ENCODE measurements at places on chromosomes 2 and 18. TPM values are rescaled to one million over a fixed set of nuclear protein-coding genes. Genes with fewer than 3 reads are reported as not detected.

Gene ATP6V1C2
- total RNA-seq = under 0.01 TPM

Gene DNAJC5G
- total RNA-seq = not detected

Gene GKN1
- 0.29 TPM for total RNA-seq

Gene ACTR1B
- 44.9 TPM for total RNA-seq

Gene HOXD1
- not detected for total RNA-seq

Gene OSR1
- total RNA-seq = 15.2 TPM

Gene REG1B
- not detected for total RNA-seq

Gene LRATD1
- total RNA-seq = 10.0 TPM

Gene CCDC141
- not detected for total RNA-seq

DNA sequence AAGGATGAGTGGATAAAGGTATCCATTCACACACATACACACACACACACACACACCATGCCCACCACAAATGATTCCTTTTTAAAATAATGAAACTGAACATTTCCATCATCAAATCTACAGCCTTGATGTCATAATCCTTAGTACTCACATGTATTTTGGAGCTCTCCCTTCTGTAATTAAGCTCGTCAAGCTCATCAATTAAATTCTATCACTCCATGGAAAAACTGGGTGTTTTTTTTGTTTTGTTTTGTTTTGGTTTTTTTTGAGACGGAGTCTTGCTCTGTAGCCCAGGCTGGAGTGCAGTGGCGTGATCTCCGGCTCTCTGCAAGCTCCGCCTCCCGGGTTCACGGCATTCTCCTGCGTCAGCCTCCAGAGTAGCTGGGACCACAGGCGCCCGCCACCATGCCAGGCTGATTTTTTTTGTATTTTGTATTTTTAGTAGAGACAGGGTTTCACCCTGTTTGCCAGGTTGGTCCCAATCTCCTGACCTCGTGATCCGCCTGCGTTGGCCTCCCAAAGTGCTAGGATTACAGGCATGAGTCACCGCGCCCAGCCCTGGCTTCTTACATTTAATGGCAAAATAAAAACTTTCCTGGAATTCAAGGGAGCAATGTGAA is 78.6 kb upstream of the RGPD4 start:
- no peak for DNase-seq
- no peaks in the 10 kb centered on the region for H3K4me1 ChIP-seq
- no peaks in the 10 kb centered on the region for H3K36me3 ChIP-seq
- no peak overlapping the region for H3K27ac ChIP-seq
- H3K27me3 ChIP-seq = no peaks in the 10 kb centered on the region
- H3K4me3 ChIP-seq = no peak overlapping the region

- H3K36me3 ChIP-seq = peaks cover 53% of the 10 kb centered on the region
- H3K4me3 ChIP-seq = no peak overlapping the region
- peaks cover 37% of the 10 kb centered on the region for H3K4me1 ChIP-seq
- H3K27me3 ChIP-seq = no peaks in the 10 kb centered on the region
Observed at GRCh38 chr2:158664987-158665386, 130.1 kb upstream of the DAPL1 start.

- no peak overlapping the region for H3K4me3 ChIP-seq
- no peaks in the 10 kb centered on the region for H3K36me3 ChIP-seq
- no peak overlapping the region for H3K27ac ChIP-seq
- H3K4me1 ChIP-seq = peaks cover 12% of the 10 kb centered on the region
- peak; percentile 37 for DNase-seq
Observed at GRCh38 chr2:237593596-237594320, 3.2 kb upstream of the RAB17 start.

- H3K27ac ChIP-seq = peak within 1 kb of the TSS; percentile 90
- peaks cover 16% of the 10 kb centered on the region for H3K4me1 ChIP-seq
- peak; percentile 91 for DNase-seq
- H3K4me3 ChIP-seq = peak within 1 kb of the TSS; percentile 93
- no peaks in the 10 kb centered on the region for H3K27me3 ChIP-seq
- no peaks in the 10 kb centered on the region for H3K36me3 ChIP-seq
Observed at GRCh38 chr2:84459018-84459943, at the start of gene SUCLG1. SUCLG1 (minus strand) TSS chr2:84459280; CDS start chr2:84459269, 11 bp downstream.

DNA sequence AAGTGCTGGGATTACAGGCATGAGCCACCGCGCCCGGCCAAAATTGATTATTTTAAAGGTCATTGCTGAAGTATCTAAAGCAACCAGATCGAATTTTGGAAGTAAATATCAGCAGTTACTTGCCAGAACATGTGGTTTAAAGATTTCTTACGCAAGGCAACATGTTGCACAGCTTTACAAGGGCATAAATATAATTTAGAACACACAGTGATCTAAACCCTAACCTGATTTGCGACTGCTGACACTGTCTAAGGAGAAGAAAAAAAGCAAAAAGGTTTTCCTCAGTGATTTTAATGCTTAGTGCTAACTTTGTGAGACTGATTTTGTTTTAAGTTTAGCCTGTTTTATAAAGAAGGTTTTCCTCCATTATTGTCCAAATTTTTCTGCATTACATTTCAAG is 569.9 kb upstream of the LINC00305 start:
- DNase-seq = no peak

- no peak overlapping the region for H3K4me3 ChIP-seq
- H3K4me1 ChIP-seq = no peaks in the 10 kb centered on the region
- no peak overlapping the region for H3K27ac ChIP-seq
- H3K27me3 ChIP-seq = peaks cover 60% of the 10 kb centered on the region
Observed at GRCh38 chr2:73919596-73920228, 7.0 kb upstream of the DGUOK start.

DNA sequence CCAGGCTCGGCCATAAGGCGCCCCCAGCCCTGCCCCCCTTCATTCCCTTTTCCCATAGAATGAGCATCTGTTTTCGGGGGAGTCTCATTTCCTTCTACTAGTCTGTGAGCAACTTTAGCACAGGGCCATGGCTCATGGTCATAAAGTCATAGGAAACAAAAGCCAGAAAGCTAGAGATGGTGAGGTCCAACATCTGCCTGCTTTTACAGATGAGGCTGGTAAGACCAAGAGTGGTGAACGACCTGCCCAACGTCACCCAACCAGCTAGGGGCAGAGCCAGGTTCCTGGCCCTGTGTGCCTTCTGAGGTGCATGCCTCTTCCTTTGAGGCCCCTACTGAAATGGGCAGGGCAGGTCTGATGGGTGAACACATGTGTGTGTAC is 212.7 kb downstream of the DYSF start:
- no peak overlapping the region for H3K4me3 ChIP-seq
- no peaks in the 10 kb centered on the region for H3K4me1 ChIP-seq
- no peak overlapping the region for H3K27ac ChIP-seq
- peaks cover 11% of the 10 kb centered on the region for H3K27me3 ChIP-seq
- no peaks in the 10 kb centered on the region for H3K36me3 ChIP-seq
- peak; percentile 66 for DNase-seq

DNA sequence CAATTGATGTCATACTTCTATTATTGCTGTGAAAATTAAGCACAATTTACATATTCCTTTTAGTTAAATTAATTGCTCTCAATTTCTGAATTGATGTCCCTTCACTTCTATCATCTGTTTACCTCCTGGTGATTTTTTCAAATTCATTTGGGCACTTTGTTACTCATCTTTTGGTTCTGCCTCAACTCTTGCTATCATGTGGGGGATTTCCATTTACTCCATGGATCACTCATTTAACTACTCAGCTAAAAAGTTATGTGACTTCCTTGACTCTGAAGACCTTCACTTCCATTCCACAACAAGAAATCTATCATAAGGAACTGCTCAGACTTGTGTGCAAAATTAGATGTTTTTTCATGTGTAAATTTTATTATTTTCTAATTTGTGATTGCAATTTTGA is 126.2 kb downstream of the EHBP1 start:
- H3K27me3 ChIP-seq = no peaks in the 10 kb centered on the region
- peaks cover 37% of the 10 kb centered on the region for H3K36me3 ChIP-seq
- no peak overlapping the region for H3K27ac ChIP-seq
- no peak overlapping the region for H3K4me3 ChIP-seq
- DNase-seq = no peak

DNA sequence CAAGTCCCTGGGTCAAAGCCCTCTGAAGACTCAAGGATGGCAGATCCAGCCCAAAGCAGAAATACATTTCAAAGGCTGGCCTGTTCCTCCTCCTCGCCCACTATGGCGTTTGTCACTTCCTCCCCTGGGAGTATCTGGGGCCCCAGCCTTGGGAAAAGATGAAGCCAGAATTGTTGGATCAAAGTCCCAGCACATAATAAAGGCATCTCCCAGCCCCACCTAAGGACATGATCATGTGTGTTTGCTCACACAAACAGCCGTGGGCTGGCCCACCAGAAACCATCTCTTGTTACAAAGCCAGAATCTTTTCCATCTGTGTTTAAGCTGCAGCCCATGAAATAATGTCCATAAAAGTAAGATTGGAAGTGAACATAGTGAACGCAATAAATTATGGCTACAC is 50.1 kb upstream of the HAAO start:
- H3K4me3 ChIP-seq = no peak overlapping the region
- no peak for DNase-seq
- H3K36me3 ChIP-seq = no peaks in the 10 kb centered on the region
- no peaks in the 10 kb centered on the region for H3K27me3 ChIP-seq
- peaks cover 14% of the 10 kb centered on the region for H3K4me1 ChIP-seq

DNA sequence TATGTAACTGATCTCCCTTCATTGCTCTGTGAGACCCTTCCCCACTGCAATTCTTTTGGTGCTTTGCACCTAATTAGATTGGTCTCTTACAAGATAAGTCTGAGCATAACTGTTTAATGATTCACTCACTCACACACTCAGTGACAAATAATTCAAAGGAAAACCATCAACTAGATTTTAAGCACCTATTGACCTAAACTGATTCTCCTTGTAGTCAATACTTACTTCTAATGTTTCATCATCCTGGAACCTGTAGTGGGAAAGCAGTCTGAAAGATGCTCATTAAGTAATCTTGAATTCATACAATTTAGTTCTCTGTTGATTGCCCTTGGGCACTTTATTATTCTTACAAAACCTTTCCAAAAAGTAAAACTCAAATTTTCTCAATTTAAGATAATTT is 74.3 kb upstream of the COL5A2 start:
- no peak overlapping the region for H3K4me3 ChIP-seq
- peak overlapping the region; percentile 91 for H3K27ac ChIP-seq
- no peaks in the 10 kb centered on the region for H3K36me3 ChIP-seq
- peaks cover 32% of the 10 kb centered on the region for H3K4me1 ChIP-seq
- H3K27me3 ChIP-seq = no peaks in the 10 kb centered on the region
- DNase-seq = no peak

- H3K27me3 ChIP-seq = no peaks in the 10 kb centered on the region
- H3K4me1 ChIP-seq = no peaks in the 10 kb centered on the region
- no peaks in the 10 kb centered on the region for H3K36me3 ChIP-seq
- DNase-seq = no peak
- H3K4me3 ChIP-seq = no peak overlapping the region
- H3K27ac ChIP-seq = no peak overlapping the region
Observed at GRCh38 chr2:154589514-154589913, 109.0 kb upstream of the KCNJ3 start.

DNA sequence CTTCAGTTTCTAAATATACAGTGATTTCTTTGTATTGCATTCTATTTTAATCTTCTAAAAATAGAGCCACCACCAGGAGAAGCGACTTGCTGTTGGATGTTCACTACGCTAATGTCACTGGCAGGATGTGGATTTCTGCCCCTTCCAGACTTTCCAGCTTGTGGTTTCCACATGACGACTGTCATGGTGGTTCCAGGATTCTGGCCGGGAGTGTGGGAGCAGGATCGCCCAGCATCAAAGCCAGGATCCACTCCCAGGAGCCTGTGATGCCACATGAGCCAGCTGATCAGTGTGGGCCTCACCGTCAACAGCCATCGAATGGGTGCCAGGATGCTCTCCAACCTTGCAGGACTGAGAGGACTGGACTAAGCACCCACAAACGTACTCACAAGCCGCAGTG is 148.8 kb downstream of the HDAC4 start:
- H3K4me1 ChIP-seq = no peaks in the 10 kb centered on the region
- no peaks in the 10 kb centered on the region for H3K27me3 ChIP-seq
- DNase-seq = peak; percentile 67
- no peak overlapping the region for H3K4me3 ChIP-seq
- H3K27ac ChIP-seq = no peak overlapping the region

DNA sequence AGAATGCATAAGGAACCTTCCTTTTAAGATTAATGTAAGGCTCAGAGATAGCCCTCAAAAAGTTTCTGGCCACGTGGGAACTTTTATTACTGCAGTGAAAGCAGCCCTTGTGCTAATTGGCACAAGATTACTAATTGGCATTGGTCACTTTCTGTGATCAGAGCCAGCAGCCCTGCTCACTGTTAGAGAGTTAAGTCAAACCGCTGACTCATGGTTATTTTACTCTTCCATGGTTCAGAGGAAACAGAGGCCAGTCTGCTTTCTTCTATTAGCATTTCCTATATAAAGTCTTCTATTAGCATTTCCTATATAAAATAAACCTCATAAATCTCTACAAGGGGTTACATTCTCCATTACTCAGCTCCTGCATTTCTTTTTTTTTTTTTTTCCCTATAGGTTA is 1.5 kb upstream of the SLC35G4 start:
- peak; percentile 23 for DNase-seq
- H3K4me3 ChIP-seq = no peak overlapping the region
- no peaks in the 10 kb centered on the region for H3K4me1 ChIP-seq
- no peaks in the 10 kb centered on the region for H3K36me3 ChIP-seq
- no peaks in the 10 kb centered on the region for H3K27me3 ChIP-seq

Measured in osteoblast (primary cell).